HCEC 1CT (cell line): ENCODE measurements at places on chromosomes 5 and 9.

DNA sequence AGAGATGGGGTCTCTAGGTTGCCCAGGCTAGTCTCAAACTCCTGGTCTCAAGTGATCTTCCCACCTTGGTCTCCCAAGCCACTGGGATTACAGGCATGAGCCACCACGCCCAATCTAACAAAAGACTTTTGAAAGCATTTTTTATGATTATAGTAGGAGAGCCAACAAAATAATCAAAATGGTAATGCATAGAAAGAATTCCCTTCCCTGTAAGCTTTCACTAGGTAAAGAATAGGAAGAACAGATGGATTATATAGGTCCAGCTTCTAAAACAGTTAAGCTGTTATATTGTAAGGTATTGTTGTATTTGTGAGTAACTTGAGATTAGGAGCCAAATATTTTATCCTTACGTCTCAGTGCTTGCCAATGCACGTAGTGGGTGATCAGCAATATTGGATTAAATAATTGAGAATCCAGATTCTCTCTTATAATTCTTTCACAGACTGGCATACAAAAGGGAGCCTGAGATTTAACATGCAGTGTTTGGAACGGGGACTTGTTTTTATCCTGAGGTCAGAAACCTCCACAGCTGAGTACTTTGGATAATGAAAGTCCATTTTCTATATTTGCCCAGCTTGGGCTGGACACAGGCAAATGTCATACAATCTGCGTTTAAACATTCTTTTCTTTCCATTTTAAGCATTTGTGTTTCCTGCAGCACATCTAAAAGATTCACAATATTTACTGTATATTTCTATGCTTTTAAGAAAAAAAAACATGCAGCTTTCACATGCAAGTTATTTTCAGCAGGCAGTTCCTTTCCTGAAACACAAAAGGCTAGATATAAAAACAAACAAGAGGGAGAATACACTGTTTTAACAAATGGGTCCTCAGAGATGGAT, 238.4 kb downstream of the ARRDC3 start:
- no peak for DNase-seq

DNA sequence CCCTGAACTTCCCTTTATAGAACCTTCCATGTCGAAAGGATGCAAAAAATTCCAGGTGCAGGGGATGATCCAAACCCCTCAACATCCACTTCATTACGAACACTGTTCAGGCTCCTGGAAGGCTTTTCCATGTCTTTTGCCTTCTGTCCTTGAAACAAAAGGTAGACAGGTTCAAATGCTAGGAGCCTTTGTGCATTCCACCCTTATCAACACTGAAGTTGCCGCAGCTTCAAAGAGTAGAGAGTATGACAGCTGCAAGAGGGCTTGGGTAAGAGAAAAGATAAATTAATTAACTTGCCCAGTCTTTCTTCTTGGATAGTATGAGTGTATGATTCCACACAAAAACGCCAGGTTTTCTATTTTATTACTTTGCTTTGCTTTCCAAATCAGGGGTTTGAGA, 269.1 kb upstream of the MSX2 start:
- no peak for DNase-seq

GRCh38 chr9:77464661-77465060, 183.5 kb downstream of the GNA14 start:
- DNase-seq, result peak; percentile 67

GRCh38 chr5:143165049-143165880, 238.2 kb downstream of the NR3C1 start:
- no peak for DNase-seq

GRCh38 chr5:154778534-154778933, 23.4 kb downstream of the LARP1 start:
- no peak for DNase-seq

DNA sequence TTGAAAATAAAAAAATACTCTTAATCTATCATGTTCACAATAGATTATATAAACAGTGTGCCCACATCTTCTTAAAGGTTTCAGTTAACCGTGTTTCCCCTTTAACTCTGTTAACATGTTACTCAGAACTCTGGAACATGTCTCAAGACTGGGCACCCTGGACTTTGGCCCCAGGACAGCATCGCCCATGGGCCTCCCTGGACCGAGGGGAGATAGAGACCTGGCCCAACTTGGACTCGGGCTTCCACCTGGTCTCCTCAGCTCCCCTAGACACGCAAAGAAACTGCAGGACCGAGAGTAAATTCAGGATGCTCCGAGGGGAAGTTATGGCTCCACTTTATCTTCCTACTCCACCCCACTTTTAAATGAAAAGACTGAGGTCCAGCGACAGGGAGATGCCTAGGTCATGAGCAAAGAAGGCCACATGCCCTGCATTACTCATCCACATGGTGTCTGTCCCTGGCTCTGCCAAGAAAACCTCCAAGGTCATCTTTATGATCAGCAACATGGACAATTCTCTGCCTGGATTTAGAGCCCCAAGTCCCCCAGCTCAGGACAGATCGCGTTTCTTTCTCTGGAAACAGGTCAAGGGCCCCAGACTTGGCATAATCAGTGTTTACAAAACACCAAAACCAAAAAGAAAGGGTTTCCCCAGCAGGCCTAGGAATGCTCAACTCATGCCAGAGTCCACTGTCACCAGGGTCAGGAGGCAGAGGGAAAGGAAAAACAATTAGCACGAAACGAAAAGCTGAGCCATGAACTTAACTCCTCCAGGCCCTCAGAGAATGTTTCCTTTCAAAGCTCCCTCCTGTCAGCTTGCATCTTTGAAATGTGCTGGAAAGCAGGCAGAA, 17.4 kb downstream of the GPX3 start:
- peak; percentile 53 for DNase-seq

GRCh38 chr5:124790301-124790894, 44.0 kb upstream of the ZNF608 start:
- peak; percentile 51 for DNase-seq

DNA sequence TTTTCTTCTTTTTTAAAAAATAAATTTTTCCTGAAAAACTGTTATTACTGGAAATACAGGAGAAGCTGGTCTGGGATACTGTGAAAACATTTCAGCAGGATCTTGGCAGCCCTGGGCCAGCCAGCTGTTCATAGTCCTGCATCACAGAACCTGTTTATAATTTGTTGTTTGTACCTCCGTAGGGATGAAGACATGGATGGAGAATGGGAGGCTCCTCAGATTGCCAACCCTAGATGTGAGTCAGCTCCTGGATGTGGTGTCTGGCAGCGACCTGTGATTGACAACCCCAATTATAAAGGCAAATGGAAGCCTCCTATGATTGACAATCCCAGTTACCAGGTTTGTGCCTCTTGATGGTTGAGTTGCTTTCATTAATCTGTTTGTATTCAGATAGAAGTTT, 12.4 kb upstream of the MAML1 start:
- DNase-seq, result no peak

DNA sequence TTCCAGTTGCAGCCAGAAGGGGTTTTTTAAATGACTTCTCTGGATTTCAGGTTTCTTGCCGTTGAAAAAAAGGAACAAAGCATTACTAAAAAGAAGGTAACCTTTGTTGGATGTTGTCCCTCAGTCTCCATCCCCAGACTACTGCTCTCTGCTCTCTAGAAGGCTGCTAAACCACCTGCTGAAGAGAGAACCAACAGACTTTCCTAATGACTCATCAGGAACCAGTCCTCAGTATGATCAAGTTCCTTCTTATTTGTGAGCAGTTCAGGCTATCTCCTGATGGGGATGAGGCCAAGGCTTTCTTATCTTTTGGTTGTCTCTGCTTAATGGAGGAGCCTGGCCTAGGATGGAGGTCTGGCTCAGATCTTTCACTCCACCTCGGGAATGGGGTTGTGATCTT, 4.1 kb downstream of the KIF4B start:
- no peak for DNase-seq

GRCh38 chr5:119166026-119166425, 95.1 kb downstream of the DMXL1 start:
- peak; percentile 38 for DNase-seq

- no peak for DNase-seq
Measured at GRCh38 chr5:137446615-137447014, 52.5 kb downstream of the SPOCK1 start.

DNA sequence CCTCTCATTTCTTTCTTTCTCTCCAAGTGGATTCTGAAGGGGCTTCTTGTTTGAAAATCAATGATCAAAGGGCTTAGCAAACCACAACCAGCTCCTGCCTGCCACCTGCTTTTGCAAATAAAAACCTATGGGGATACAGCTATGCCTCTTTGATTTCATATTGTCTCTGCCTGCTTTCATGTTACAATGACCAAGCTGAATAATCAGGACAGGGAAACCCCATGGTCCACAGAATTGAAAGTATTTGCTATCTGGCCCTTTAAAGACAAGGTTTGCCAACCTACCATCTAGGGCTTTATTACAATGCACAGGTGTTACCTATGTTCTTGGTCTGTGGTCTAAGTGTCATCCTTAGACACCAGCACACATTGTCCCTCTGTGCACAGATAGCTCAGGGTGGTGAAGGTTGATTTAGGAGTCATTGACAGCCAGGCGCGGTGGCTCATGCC, 28.8 kb upstream of the PLIN2 start:
- no peak for DNase-seq

DNA sequence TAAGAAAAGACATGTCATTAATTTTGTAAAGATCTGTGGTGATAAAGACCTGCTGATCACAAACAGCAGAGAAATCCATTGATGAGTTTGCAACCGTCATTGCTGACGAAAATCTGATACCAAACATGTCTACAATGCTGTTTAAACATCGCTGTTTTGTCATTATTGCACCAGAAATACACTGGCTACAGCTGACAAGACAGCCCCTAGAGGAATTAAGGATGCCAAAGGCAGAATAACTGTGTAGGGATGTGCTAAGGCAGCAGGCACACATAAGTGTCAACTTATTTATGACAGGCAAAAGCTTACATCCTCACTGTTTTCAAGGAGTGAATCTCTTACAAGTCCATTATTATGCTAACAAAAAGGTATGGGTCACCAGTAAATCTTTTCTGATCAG, 439.3 kb downstream of the TLE1 start:
- DNase-seq, result no peak

DNA sequence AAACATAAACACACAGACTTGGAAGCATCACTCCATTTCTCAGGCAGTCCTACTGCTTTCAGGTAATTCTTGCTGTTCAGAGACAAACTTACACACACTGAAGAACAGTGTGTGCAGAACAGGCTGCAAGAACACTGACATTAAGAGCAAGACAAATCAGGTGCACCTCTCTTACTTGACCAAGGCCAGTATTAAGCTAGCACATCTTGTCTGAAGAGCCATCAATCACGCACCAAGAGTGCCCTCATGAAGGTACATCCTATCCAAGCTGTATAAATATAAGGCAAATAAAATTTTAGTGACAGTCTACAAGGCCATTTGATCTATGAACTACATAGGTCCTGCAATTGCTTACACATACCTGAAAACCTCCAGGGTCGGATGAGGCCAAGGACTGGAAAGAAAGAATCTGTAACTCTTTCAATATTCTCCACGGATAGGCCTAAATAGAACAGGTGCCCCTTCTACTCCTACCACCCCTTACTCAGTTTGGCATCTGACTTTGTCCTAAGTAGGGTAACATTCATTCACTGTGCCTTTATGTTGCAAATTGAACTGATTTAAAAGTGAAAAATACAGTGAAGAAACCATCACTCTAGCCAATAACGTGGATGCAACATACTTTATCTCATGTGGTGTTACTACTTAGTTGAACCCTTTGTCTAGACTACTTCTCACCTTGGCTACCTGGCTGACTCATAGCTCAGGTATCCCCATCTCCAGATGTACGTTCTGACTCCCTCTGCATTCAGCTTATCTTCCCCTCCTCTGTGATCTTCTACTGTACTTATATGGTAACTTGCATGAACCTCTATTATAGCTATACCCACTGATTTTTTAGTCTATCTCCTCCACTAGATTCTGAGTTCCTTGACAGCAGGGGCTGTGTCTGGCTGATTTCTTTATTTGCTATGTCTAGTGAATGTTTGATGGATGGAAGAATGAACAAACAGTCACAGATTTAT, 256.3 kb downstream of the KIAA0825 start:
- no peak for DNase-seq

GRCh38 chr5:83802686-83803085, 82.0 kb upstream of the HAPLN1 start:
- DNase-seq, result peak; percentile 5

GRCh38 chr9:90002397-90003271, 397.8 kb downstream of the GADD45G start:
- DNase-seq, result no peak

DNA sequence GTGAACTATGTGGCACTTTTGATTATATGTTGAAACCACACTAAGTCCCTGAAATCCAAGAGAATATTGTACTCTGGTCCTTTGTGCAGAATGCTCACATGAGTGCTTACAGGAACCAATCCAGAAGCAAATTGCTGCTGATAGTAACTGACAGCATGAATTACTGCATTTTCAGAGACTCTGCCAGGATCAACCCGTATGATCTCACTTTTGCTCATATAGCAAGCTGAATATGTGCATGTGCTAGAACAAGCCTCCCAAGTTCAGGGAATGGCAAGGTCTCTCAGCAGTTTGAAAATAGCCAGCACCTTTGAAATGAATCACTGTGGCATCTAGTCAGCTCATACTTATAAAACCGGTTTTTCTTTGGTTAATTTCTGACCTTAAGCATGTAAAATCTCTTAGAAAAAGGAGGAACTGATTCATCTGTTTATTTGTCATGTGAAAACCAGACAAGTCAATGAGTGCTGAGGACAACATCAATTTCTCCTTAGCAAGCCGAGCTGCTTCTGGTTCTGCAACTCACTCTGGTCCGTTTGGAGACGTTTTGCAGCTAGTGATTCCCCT, 215.7 kb upstream of the ELL2 start:
- DNase-seq, result peak; percentile 94

DNA sequence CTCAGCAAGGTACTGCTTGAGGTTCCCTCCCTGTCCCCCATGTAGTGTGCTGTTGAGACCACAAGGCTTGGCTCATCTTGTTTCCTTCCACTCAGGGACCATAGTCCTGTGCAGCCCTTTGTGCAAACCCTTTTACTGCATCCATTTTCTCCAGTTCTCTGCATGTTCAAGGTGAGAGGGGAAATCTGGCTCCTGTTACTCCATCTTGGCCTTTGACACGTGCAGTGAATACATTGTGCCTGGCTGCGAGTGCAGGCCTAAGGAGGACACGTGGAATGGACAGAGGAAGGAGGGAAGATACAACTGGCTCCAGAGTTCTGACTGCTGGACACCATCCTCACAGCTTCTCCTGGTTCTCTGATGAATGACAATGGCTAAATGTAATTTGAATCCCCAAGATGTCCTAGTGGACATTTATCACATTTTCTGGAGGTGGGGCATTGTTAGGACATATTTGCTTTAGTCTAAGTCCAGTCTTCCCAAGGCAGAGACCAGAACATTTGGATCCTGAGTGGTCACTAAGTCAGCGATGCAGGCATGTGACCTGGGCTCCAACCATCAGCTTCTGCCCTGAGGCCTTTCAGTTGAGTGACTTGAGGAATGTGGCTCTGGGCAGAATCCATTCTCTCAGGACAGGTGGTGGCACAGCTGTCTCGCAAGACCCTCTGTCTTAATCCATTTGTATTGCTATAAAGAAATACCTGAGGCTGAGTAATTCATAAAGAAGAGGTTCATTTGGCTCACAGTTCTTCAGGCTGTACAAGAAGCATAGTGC, 189.0 kb upstream of the DAP start:
- DNase-seq, result no peak
